ENCODE measurements at places on chromosomes 7 and 10. TPM values are rescaled to one million over a fixed set of nuclear protein-coding genes. Genes with fewer than 3 reads are reported as not detected.

DNA sequence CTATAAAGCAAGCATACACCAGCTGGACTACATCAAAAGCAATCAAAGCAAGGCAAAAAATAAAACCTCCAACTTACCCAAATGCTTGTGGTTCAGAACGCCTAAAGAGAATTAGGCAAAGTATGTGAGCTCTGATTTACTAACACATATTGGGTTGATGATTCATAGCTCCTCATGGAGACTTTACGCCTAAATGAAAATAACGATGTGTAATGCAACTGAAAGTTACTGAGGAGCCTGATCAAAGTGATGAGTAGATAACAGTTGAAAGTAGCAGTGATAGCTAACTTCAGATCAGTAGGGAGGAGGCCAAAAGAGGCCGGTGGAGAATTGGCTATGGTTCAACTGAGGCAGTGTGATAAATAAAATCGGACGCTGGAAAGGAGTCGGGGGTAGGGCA lies 85.0 kb downstream of the MPP7 start:
- no peaks in the 10 kb centered on the region for H3K27me3 ChIP-seq
- H3K36me3 ChIP-seq = no peaks in the 10 kb centered on the region
- H3K4me3 ChIP-seq = no peak overlapping the region

DNA sequence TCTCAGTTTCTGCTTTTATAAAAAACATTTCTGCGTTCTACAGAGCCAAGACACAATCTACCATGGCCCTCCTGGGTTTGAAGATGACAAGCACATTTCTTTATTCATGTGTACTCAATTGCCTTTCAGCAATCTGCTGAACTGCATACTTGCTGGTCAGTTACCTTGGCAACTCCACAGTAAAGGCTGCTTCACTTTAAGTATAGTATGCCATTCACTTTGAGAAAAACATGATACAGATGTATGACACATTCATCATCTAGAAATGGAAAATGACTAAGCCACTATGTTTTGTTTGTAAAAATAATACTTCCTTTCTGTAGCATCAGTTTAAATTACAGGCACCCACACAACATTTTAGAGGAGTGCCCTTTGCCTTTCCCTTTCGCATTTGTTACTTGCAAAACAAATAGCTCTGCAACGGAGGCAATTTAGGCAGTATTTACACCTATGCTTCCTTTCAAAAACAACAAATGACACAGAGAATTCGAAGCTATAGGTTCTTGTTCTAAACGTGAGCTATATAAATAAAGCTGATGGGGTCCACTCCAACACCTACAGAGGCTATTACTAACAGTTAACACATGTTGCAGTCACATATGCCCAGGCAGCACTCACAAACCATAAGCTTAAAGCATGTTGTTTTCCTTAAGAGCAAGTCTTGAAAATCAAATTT lies 23.5 kb downstream of the SGCE start:
- no peak overlapping the region for H3K4me3 ChIP-seq
- H3K27ac ChIP-seq = no peak overlapping the region
- DNase-seq = no peak
- H3K36me3 ChIP-seq = no peaks in the 10 kb centered on the region
- no peaks in the 10 kb centered on the region for H3K27me3 ChIP-seq
- no peaks in the 10 kb centered on the region for H3K4me1 ChIP-seq

- no peak overlapping the region for H3K27ac ChIP-seq
- no peak overlapping the region for H3K4me3 ChIP-seq
- H3K36me3 ChIP-seq = no peaks in the 10 kb centered on the region
- no peaks in the 10 kb centered on the region for H3K27me3 ChIP-seq
- DNase-seq = no peak
Observed at GRCh38 chr7:142443216-142444010, 185.6 kb upstream of the PRSS58 start.

DNA sequence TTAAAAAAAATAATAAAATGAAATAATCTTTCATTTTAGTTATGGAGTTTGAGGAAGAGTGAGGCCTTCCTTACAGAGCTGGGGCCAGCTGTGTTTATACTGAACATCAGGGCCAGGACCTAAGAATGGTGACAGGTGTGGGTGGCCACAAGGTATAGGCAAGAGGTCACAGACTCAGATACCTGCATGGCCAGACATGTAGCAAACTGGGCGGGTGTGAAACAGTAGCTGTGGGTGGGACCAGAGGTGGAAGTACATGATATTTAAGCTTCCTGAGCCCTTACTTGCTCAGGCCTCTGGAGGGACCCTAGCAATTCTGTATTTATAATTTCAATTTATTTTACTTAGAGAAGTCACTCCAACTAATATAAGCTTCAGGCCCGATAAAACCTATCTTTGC lies 27.7 kb upstream of the CAMK1D start:
- DNase-seq = no peak
- H3K27me3 ChIP-seq = no peaks in the 10 kb centered on the region
- no peaks in the 10 kb centered on the region for H3K36me3 ChIP-seq
- no peak overlapping the region for H3K27ac ChIP-seq
- no peak overlapping the region for H3K4me3 ChIP-seq

DNA sequence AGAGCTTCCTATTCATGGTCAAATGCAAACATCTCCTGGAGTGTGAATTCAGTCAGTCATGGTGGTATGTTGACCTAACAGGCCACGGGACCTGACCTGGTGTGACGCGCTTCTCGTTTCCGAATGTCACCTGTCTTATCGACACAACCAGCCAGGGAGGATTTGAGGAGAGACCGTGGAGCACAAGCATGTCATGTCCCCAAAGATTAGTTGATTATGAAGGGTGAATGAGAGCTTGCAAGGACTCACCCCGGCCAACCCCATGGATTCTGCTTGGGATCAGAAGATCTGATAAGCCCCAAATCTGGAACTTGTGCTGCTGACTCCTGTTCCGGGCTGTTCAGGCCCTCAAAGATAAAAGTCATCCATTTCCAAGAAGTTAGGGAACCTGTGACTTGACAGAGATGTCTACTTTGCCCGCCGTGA lies 10.5 kb downstream of the ADRA2A start:
- no peaks in the 10 kb centered on the region for H3K27me3 ChIP-seq
- no peaks in the 10 kb centered on the region for H3K36me3 ChIP-seq

DNA sequence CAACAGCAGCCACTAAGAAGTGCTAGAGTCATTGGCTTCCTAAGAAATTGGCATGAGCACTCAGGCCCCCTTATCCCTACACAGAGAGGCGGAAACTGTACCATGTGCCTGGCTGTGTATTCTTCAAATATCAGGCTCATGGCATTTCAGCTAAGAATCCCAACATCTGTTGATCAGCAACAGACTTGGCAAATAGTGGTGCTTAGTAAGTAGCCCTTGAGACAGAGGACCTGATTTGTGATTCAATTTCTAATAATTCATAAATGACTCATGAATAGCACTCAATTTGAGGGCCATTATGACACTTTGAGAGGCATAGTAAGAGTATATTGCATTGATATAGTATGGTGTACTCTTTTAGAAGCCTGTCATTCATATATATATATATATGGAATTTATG lies 309.1 kb downstream of the LRMDA start:
- H3K27ac ChIP-seq = no peak overlapping the region
- no peak overlapping the region for H3K4me3 ChIP-seq
- no peaks in the 10 kb centered on the region for H3K4me1 ChIP-seq
- no peaks in the 10 kb centered on the region for H3K27me3 ChIP-seq

DNA sequence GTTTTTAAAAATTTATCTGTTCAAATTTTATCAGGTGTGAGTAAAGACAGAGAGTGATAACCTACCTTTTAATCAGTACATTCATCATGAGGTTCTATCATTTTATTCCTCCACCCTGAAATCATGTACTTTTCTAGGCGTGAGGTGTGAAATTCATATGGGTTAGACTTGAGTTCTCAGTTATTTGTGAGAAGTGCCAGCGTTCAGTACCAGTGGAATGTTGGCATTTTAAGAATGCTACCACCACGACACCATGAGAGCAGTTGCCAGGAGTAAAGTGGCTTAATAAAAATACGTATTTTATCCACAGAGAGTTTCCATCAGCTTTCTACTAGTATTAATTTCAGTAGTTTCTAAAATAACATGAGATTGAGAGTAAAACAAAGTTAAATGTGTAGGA lies 104.1 kb upstream of the FERD3L start:
- no peak overlapping the region for H3K27ac ChIP-seq
- no peak for DNase-seq
- no peaks in the 10 kb centered on the region for H3K27me3 ChIP-seq
- no peaks in the 10 kb centered on the region for H3K4me1 ChIP-seq
- H3K4me3 ChIP-seq = no peak overlapping the region
- H3K36me3 ChIP-seq = no peaks in the 10 kb centered on the region

DNA sequence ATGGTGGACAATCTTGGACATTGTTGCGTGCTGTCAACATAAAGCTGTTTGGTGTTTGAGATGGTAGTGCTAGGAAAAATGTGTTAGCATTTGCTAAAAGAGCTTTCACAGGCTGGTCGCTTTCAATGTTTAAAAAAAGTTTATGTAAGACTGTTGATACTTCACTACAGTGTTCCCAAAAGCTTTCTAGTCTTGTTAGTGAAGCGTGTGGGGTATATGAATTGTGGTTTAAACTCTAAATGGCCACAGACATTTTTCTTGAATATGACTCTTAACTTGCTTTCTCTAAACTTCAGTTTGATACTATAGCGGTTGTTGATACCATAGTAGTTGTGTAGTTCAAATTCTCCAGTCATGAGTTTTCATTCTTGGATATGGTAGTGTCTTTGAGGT lies 44.9 kb downstream of the MCU start:
- no peak overlapping the region for H3K4me3 ChIP-seq
- peaks cover 37% of the 10 kb centered on the region for H3K4me1 ChIP-seq
- H3K36me3 ChIP-seq = no peaks in the 10 kb centered on the region
- DNase-seq = no peak

- no peaks in the 10 kb centered on the region for H3K36me3 ChIP-seq
- no peak overlapping the region for H3K27ac ChIP-seq
- H3K4me3 ChIP-seq = no peak overlapping the region
- DNase-seq = no peak
- H3K4me1 ChIP-seq = peaks cover 10% of the 10 kb centered on the region
Observed at GRCh38 chr7:95688931-95689495, 83.3 kb upstream of the DYNC1I1 start.

- H3K4me1 ChIP-seq = peaks cover 26% of the 10 kb centered on the region
- H3K36me3 ChIP-seq = no peaks in the 10 kb centered on the region
- no peak for DNase-seq
Observed at GRCh38 chr10:986137-986825, 2.0 kb upstream of the GTPBP4 start.

- H3K4me3 ChIP-seq = no peak overlapping the region
- H3K27me3 ChIP-seq = no peaks in the 10 kb centered on the region
- H3K36me3 ChIP-seq = no peaks in the 10 kb centered on the region
- no peaks in the 10 kb centered on the region for H3K4me1 ChIP-seq
- DNase-seq = no peak
Observed at GRCh38 chr10:110458266-110458920, 39.3 kb upstream of the DUSP5 start.

DNA sequence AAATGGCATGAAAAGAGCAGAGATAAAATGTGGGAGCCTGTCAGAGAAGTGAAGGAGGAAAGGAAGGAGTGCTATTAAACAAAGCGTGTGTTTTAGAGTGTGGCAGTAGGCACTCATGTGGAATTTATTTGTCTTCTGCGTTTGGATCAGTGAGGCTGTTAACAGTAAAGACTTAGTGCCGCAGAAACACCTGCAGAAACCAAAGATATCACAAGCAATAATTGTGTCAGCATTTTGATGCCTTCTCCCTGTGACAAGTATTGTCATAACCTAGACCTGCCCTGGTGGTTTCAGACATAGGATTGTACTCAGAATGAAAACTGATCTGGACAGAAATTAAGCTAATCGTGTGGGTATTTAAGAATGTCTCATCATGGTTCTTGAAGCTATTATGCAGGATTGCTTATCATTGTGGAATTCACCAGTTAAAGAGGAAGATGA lies 191.0 kb downstream of the CAMK1D start:
- no peaks in the 10 kb centered on the region for H3K36me3 ChIP-seq
- peaks cover 19% of the 10 kb centered on the region for H3K4me1 ChIP-seq
- H3K27me3 ChIP-seq = no peaks in the 10 kb centered on the region
- no peak for DNase-seq
- H3K27ac ChIP-seq = no peak overlapping the region
- H3K4me3 ChIP-seq = no peak overlapping the region

- no peak overlapping the region for H3K27ac ChIP-seq
- no peak for DNase-seq
- no peaks in the 10 kb centered on the region for H3K36me3 ChIP-seq
- no peaks in the 10 kb centered on the region for H3K4me1 ChIP-seq
Observed at GRCh38 chr7:6360841-6361240, 86.9 kb downstream of the DAGLB start.

DNA sequence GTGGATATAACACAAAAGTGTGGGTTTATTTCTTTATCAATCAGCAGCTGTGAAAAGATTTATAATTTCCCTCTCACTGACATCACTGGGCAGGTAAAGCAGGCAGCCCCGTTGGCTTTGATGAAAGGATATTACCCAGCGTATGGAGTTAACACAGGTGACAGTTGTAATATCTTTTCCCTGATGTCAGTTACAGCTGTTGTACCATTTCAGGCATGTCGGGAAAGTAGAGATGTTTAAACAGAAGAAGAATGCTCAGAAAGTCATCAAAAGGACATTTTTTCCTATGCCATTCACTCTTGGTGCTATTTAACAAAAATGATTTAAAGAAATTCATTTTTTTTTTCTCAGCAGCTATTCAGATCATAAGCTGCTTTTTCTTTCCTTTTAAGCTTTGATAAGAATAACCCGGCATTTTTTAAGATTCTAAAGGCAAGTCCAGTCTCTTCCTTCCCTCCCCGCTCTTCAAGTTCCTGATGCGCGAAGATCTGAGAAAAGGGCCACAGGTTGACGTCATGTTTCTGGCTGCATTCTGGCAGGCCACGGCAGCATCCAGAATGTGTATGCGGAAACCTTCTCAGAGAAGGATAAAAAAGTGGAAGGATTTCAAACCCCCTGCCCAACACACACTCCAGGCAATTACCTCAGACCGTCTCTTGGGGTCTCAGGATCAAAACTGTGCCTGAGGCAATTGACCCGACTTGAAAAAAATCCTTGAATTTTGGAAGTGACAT lies 32.5 kb upstream of the ADAM12 start:
- no peak overlapping the region for H3K4me3 ChIP-seq
- H3K27me3 ChIP-seq = peaks cover 2% of the 10 kb centered on the region
- H3K36me3 ChIP-seq = no peaks in the 10 kb centered on the region
- DNase-seq = no peak
- H3K4me1 ChIP-seq = no peaks in the 10 kb centered on the region

- peaks cover 15% of the 10 kb centered on the region for H3K4me1 ChIP-seq
- H3K27me3 ChIP-seq = no peaks in the 10 kb centered on the region
- no peak for DNase-seq
- no peaks in the 10 kb centered on the region for H3K36me3 ChIP-seq
- peak overlapping the region; percentile 53 for H3K27ac ChIP-seq
Observed at GRCh38 chr10:86979977-86980448, 11.7 kb downstream of the ADIRF start.

Gene MSS51
- total RNA-seq = 2.8 TPM

Gene COL13A1
- 5.5 TPM for total RNA-seq

Gene CALHM3
- not detected for total RNA-seq

Gene AKR1C8
- not detected for total RNA-seq

Gene ABCB1
- 5.7 TPM for total RNA-seq

Gene PLAU
- 3.8 TPM for total RNA-seq

Gene ZNF853
- total RNA-seq = 28.0 TPM

All from sigmoid colon (tissue), 7 donors.